ENCODE measurements at places on chromosomes 7 and 10.
A peak's percentile ranks its signal among the peaks of the same experiment; 100 is the strongest.

DNA sequence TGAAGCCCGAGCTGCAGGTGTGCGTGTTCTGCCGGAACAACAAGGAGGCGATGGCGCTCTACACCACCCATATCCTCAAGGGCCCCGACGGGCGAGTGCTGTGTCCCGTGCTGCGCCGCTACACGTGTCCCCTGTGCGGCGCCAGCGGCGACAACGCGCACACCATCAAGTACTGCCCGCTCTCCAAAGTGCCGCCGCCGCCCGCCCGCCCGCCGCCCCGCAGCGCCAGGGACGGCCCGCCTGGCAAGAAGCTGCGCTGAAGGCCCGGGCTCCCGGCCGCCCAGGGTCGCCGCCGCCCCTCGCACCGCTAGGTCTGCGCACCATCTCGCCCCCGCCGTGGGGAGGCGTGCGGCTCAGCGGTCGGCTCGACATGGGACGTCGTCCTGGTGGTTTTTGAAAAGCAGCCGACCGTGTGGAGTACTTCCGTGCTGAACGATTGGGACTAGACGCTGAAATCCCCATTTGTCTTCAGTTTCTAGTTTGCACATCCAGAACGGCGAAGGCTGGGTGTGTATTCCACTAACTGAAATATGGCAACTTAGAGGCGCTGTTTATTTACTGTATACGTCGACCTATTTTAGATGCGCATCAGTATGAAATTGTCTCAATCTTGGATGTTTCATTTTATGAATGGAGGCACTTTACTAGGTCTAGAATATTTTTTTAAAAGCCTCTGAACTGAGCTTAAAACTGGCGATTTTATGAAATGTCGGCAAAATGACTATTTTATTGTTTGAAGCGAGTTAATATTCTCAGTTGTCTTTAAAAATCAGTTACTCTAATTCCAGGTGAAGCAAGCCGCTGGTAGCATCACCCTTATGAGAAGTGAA lies 1.1 kb downstream of the NANOS1 start:
- H3K4me3 ChIP-seq = peak overlapping the region; percentile 65
- peak; percentile 69 for DNase-seq
- peaks cover 24% of the 10 kb centered on the region for H3K4me1 ChIP-seq
- H3K36me3 ChIP-seq = peaks cover 32% of the 10 kb centered on the region

GRCh38 chr10:116597543-116597942 lies 6.8 kb downstream of the PNLIPRP1 start:
- no peaks in the 10 kb centered on the region for H3K27me3 ChIP-seq
- H3K27ac ChIP-seq = no peak overlapping the region
- no peaks in the 10 kb centered on the region for H3K4me1 ChIP-seq
- H3K4me3 ChIP-seq = no peak overlapping the region

DNA sequence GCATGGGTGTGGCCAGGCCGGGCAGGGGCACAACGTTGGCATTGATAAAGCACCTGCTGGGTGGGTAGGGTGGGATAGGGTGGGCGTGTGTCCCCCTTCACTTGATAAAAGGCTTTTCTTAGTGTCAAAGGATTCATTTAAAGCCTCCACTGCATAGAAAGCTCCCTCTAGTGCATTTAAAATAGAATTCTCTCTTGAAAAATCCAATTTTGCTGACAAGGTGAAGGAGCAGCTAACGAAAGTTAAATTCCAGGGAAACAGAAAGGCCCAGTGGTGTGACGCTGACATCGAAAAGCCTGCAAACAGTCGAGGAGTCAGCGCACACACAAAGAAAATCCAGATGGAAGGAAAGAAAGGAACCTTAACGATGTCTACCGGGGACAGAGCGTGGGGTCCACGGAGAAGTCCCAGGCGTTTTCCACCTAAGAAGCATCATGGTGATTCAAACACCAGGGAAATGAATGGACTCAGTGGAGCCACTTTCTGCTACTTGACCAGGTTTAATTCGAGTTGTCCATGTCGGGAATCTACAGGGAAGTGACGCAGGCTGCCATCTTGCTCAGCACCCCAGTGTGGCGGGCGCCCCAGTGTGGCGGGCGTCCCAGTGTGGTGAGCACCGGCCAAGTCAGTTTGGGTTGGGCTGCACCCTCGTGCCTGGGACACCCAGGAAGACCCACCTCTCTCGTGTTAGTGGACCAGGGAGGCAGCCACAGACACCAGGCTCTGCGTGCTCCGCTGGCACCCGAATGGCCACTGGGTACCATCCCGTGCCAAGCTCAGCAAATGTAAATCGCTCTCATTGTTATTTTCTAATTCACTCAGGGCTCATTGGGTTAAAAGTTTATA lies 217.8 kb downstream of the DNAJB6 start:
- H3K27ac ChIP-seq = no peak overlapping the region
- no peak overlapping the region for H3K4me3 ChIP-seq
- no peaks in the 10 kb centered on the region for H3K27me3 ChIP-seq
- no peak for DNase-seq

- H3K4me3 ChIP-seq = no peak overlapping the region
- H3K27ac ChIP-seq = no peak overlapping the region
- DNase-seq = no peak
- peaks cover 2% of the 10 kb centered on the region for H3K4me1 ChIP-seq
Measured at GRCh38 chr10:7944537-7944936, 110.0 kb upstream of the GATA3 start.

DNA sequence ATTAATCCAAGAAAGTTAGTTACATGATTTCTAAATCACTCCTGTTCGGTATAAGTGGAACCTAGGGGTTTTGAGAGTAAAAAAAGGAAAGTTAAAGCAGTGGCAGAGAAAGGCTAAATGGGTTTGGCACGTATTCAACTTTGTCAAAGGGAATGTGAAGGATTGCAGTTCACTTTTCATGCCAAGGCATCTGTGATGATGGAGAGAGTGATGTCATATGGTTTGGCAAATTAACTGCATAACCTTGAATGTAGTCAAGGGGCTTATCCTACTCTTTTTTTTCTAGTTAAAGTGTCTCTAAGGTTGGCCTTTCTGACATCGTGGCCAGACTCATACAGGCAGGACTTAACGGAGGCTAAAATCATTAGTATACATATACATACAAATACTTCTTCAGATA lies 277.8 kb downstream of the EXOC4 start:
- no peak overlapping the region for H3K27ac ChIP-seq
- no peaks in the 10 kb centered on the region for H3K27me3 ChIP-seq
- H3K4me3 ChIP-seq = no peak overlapping the region
- H3K4me1 ChIP-seq = no peaks in the 10 kb centered on the region

GRCh38 chr7:66604198-66604597 lies 24.5 kb upstream of the KCTD7 start:
- H3K27ac ChIP-seq = no peak overlapping the region
- no peaks in the 10 kb centered on the region for H3K27me3 ChIP-seq
- no peaks in the 10 kb centered on the region for H3K36me3 ChIP-seq
- no peaks in the 10 kb centered on the region for H3K4me1 ChIP-seq
- no peak for DNase-seq

DNA sequence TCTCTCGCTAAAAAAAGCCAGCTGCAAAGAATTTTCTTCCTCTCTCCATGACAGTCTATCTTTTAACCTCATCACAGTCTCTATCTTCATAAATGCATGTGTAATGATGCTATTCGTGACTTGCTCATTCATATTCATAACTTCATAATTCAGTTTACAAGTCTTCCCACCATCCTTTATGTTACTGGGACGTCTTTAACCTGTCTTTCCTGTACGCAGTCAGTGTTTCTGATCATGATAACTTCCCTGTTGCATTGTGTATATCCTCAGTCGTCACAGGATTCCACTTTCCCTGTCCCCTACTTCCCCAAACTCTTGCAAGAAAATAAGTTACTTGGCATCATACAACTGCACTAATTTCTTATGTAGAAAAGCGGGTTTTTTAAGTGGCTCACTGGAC lies 165.6 kb upstream of the ASAH2 start:
- peaks cover 46% of the 10 kb centered on the region for H3K4me1 ChIP-seq
- H3K36me3 ChIP-seq = peaks cover 2% of the 10 kb centered on the region
- DNase-seq = no peak
- H3K27ac ChIP-seq = no peak overlapping the region
- H3K27me3 ChIP-seq = no peaks in the 10 kb centered on the region

- no peak overlapping the region for H3K4me3 ChIP-seq
- no peak for DNase-seq
- peaks cover 7% of the 10 kb centered on the region for H3K27me3 ChIP-seq
- H3K4me1 ChIP-seq = no peaks in the 10 kb centered on the region
Measured at GRCh38 chr10:111357859-111358258, 281.0 kb downstream of the ADRA2A start.

GRCh38 chr7:1368682-1369571 lies 90.3 kb downstream of the MICALL2 start:
- H3K27ac ChIP-seq = no peak overlapping the region
- no peaks in the 10 kb centered on the region for H3K4me1 ChIP-seq
- H3K27me3 ChIP-seq = peaks cover 18% of the 10 kb centered on the region
- peak; percentile 46 for DNase-seq

GRCh38 chr7:108408296-108408991 lies 47.8 kb downstream of the NRCAM start:
- no peak overlapping the region for H3K27ac ChIP-seq
- H3K27me3 ChIP-seq = no peaks in the 10 kb centered on the region
- no peaks in the 10 kb centered on the region for H3K36me3 ChIP-seq
- no peak for DNase-seq
- no peak overlapping the region for H3K4me3 ChIP-seq

- no peak overlapping the region for H3K27ac ChIP-seq
- H3K27me3 ChIP-seq = peaks cover 4% of the 10 kb centered on the region
Measured at GRCh38 chr10:14700546-14700945, 74.2 kb downstream of the FAM107B start.

DNA sequence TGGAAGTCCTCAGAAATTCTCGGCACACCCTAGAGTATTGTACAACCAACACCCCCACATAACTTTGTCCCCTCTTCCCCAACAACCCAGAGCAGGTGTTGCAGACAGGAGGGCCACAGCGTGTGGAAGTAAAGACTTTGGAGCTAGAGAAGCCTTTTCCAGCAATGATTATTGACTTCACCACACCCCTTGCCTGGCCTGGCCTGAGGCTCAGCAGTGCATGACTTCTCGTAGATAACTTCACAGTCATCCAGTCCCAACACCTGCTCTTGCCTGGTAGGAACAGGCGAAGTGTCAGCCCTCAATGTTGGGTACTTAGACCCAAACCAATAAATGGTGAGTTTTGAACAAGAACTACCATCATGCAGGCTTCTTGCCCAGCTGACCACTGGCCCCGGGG lies 36.7 kb downstream of the GOT1 start:
- H3K27ac ChIP-seq = no peak overlapping the region
- peaks cover 10% of the 10 kb centered on the region for H3K36me3 ChIP-seq
- DNase-seq = no peak
- H3K27me3 ChIP-seq = peaks cover 2% of the 10 kb centered on the region

DNA sequence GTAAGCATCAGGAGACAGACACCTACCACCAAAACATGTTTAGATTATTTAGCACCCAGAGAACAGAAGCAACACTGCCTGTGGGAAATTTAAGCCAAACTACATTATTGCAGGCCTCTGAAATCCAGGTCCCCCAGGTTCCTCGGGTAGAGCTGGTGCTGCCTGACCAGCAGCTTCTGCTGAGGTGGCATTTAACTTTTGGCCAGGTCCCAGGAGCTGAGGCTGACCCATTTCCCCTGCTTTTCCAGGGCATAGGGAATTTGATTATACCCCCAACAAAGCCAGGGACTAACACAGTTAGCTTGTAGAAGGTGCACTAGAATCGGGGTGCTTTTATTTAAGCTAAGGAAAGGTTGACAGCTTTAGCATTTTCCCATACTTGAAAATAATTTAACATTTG lies 4.7 kb downstream of the LRRC4 start:
- no peaks in the 10 kb centered on the region for H3K27me3 ChIP-seq
- H3K4me1 ChIP-seq = no peaks in the 10 kb centered on the region
- H3K36me3 ChIP-seq = peaks cover 14% of the 10 kb centered on the region
- no peak for DNase-seq
- no peak overlapping the region for H3K4me3 ChIP-seq
- no peak overlapping the region for H3K27ac ChIP-seq

DNA sequence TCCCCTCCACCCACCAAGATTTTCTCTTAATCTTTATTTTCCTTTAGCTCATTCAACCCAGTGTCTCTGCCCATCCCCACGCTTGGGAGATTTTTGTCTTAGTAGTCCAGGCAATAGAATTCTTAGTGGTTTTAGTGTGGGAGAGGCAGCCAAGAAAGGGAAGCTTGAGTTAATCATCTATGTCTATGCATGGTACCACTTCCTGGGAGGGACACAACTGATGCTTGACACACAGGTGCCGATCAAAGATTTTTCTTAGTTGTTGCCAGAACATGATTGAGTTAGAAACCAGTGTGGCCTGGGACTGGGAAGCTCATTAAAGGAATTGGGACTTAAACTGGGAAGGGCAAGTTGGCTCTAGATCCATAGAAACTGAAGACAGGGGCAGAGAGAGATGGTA lies 3.1 kb downstream of the STRA8 start:
- peaks cover 9% of the 10 kb centered on the region for H3K4me1 ChIP-seq
- no peaks in the 10 kb centered on the region for H3K36me3 ChIP-seq
- DNase-seq = no peak
- H3K4me3 ChIP-seq = no peak overlapping the region
- H3K27me3 ChIP-seq = peaks cover 2% of the 10 kb centered on the region

DNA sequence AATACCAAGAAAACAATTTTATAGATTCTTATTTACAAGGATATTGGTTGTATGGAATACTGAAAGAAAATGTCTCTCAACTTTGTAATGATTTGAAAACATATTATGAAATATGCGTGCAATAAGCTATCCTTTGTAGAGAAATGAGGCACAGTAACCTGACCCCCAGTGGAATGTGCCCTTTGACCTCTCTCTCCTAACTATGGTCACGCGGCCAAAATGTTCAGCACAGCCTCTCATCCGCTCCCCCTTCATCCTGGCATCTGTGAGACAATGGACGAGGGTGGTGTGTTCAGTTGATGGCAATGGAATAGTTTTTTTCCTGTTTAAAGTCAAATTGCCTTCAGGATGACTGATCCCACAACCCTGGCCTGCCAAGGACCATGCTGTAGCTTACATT lies 13.3 kb downstream of the BEND7 start:
- H3K27ac ChIP-seq = no peak overlapping the region
- H3K27me3 ChIP-seq = peaks cover 2% of the 10 kb centered on the region
- no peak for DNase-seq
- no peak overlapping the region for H3K4me3 ChIP-seq

DNA sequence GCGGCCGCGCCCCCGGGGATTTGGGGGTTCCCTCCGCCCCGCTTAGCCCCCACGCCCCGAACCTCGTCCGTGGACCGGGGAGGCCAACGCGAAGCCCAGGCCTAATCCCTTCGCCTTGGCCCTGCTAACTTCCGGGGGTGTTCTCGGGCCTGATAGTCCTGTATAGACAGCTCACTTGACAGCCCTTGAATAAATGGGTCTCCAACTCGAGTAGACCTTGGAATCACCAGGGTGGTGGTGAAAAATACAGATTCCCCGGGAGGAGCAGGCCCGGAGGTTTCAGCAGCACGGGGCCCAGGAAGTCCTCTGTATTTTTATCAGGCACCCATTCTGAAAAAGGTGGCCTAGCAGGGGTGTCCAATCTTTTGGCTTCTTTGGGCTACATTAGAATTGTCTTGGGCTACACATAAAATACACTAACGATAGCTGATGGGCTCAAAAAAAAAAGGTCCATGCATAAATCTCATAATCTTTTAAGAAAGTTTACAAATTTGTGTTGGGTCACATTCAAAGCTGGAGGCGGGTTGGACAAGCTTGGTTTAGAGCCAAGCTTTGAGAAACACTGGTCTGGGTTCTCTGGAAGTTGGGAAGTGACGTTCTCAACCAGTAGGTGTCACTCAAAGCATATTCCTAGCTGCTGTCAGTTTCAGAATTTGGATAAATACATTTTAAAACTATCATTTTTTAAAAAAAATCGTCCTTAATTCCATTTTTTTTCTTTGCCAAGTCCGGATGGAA lies 221.7 kb downstream of the PHTF2 start:
- no peak overlapping the region for H3K27ac ChIP-seq
- peaks cover 38% of the 10 kb centered on the region for H3K27me3 ChIP-seq
- peak; percentile 54 for DNase-seq
- peaks cover 12% of the 10 kb centered on the region for H3K4me1 ChIP-seq
